ENCODE measurements at places on chromosomes 13 and 19.

- DNase-seq, result no peak
Measured at GRCh38 chr19:58085348-58085875, 12.6 kb downstream of the ZSCAN18 start.

DNA sequence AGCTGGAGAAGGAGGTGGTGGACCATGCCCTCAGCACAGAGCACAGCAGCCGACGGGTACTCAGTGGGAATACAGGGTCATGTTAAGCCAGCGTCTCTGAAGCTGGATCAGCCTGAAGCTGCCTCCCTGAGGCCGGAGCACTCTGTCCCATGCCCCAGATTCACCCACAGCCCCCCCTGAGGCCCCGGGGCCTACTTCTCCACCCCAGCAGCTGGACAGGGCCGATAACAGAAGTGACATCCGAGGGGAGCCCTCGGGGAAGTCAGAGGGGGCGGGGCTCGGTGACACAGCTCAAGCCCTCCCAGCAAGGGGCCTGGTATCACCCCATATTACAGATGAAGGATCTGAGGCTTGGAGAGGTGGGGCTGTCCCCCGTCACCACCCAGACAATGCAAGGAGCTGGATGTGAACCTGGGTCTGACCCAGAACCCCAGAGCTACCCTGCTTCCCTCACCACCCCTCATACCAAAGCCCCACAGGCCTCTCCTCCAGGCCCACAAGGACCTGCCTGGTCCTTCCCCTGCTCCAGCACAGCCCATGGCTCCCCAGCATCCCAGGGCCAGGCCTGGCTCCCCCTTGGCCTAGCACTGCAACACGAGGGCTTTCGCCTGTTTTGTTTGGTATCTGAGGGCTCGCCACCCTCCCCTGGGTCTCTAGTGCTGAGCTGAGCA lies 5.7 kb downstream of the R3HDM4 start:
- no peak for DNase-seq

GRCh38 chr13:34019870-34020269 lies 201.9 kb downstream of the RFC3 start:
- DNase-seq, result no peak

- DNase-seq, result no peak
Measured at GRCh38 chr13:82963226-82964099, 918.8 kb downstream of the SLITRK1 start.

DNA sequence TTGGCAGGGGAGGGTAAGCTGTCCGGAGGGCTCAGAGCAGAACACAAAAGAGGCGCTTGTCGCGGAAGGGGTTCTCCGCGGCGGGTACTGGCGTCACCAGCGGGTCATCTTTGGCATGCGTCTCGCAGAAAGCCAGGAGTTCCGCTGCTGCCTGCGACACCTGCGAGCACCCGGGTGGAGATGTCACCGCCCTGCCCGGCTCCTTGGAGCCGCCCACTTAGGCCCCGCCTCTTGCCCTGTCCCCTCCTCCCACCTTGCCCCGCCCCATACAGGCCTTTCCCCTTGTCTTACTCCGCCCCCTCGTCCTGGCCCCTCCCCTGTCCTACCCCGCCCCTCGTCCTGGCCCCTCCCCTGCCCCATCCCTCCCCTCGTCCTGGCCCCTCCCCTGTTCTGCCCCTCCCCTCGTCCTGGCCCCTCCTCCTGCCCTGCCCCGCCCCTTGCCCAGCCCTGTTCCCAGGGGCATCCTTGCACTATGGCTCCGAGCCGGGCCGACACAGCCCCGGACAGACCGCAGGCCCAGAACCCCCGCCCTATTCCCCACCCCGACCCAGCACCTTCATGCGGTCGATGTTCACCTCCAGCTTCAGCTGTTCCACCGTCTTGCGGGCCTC lies 1.9 kb downstream of the GNG8 start:
- peak; percentile 89 for DNase-seq

GRCh38 chr13:81393721-81394120 lies 1052.8 kb upstream of the SPRY2 start:
- no peak for DNase-seq

DNA sequence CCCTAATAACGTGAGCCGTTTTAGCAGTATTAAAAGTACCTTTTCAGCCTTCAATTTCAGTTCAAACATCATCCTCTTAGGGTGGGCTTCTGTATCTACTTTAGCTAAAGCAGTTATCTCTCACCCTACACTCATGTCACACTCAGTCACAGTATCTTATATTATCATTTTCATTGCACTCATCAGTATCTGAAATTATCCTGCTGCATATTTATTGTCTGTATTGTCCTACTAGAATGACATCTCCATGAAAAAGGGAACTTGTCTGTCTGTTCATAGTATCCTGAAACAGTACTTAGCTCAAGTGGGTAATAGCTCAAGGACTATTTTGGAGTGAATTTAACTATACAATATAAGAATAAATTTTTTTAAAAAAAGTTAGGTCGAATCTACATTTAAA lies 19.9 kb upstream of the RFC3 start:
- no peak for DNase-seq

GRCh38 chr13:100131863-100132574 lies 43.1 kb downstream of the PCCA start:
- DNase-seq, result no peak

GRCh38 chr19:19549804-19550464 lies 11.9 kb downstream of the CILP2 start:
- no peak for DNase-seq

- DNase-seq, result no peak
Measured at GRCh38 chr19:34282611-34283519, 28.5 kb downstream of the GARRE1 start.

DNA sequence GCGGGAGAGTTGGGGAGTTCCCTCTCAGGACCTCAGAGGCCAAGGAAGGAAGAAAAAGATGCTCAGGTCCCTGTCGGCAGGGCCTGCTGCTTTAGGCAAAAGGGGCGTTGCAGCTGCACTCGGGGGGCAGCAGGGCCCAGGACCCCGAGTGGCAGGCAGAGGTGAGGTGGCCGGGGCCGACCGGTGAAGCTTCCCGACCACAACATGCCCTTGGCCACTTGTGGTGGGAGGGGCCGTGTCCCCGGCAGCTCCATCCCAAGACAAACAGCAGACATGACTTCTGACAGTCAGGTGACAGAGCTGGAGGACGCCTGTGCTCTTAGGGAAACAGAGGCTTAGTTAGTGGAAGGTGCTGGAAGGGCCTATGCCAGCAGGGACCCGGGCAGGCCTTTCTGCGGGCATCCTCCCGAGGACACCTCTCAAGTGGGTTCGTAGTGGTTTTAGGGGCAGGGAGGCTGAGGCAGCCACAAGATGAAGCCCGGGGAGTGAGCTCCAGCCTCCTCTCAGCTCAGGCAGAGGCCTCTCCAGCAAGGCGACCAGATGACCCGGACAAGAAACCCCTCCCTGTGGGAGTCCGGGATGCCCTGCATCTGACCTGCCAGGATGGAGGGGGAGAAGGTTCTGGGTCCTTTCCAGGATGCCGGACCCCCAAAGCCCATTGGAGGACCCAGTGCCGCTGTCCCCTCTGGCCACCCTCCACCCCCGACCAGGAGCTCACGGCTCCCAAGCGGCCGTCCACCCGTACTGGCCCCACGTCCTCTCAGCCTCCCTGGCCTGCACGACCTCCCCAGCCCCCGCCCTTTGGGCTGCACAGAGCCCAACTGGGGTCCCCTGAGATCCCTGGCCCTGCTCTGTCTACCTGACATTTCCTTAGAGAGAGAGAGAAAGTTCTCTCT lies 24.2 kb downstream of the BTBD2 start:
- DNase-seq, result no peak

Data from activated effector memory CD4-positive, alpha-beta T cell treated with Interleukin-2 at 50 U/mL for 16 hours (primary cell).